ENCODE measurements at places on chromosomes 2 and 18.

- no peak for DNase-seq
Measured at GRCh38 chr2:237939251-237939650, 27.6 kb upstream of the UBE2F start.

GRCh38 chr2:10444463-10444862 lies 3.7 kb downstream of the ODC1 start:
- DNase-seq = no peak

- DNase-seq = no peak
Measured at GRCh38 chr2:131153529-131153928, 48.4 kb downstream of the PLEKHB2 start.

GRCh38 chr2:16224298-16225045 lies 284.1 kb downstream of the MYCN start:
- DNase-seq = no peak

GRCh38 chr2:105409717-105410116 lies 10.9 kb upstream of the FHL2 start:
- no peak for DNase-seq

DNA sequence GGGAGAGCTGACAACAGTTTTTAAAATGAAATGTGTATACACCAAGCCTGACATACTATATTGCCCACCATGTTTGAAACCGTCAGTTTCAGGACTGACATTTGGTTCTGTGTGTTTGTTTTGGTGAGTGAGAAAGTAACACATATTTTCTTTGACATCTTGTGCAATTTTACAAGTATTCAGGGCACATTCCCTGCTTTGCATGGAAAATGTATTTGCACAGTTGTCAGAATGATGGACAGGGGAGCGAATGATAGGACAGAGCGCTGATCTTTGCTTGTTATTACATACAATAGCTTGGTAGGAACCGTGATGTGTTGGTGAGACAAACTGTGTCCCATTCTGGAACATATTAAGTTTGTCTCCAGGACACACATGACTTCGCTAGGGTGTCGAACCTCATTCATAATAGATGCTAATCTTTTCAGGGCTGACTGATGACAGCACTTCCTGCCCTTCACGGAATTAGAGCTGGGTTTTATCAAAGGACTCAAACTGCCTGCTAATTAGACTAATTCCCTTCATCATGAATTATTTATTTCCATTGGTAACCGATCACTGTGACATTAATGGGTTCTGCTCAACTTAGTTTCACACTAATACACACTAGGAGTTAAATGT lies 158.5 kb downstream of the CDCA7 start:
- no peak for DNase-seq

GRCh38 chr2:148965623-148966437 lies 72.7 kb upstream of the LYPD6B start:
- DNase-seq = no peak

- DNase-seq = no peak
Measured at GRCh38 chr2:119744335-119744939, 15.3 kb upstream of the PTPN4 start.

DNA sequence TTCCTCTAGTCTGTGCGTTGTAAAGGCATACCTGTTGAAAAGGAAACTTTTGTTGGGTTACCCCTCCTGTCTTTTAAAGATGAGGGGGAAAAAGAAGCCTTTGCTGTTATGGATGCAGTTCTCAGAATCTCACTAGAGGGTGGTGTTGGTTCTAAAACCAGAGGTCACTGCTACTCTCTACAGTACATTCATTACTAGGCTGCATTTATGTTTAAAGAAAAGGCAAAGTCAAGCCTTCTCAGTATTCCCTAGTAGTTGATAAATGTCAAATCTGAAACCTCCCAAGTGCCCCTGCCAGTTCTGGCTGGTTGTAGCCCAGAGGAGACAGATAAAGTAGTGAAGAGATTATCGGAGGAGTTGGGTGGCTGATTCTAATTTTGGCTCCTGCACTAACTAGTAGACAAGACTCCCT lies 1.4 kb upstream of the PLCL1 start:
- peak; percentile 69 for DNase-seq

DNA sequence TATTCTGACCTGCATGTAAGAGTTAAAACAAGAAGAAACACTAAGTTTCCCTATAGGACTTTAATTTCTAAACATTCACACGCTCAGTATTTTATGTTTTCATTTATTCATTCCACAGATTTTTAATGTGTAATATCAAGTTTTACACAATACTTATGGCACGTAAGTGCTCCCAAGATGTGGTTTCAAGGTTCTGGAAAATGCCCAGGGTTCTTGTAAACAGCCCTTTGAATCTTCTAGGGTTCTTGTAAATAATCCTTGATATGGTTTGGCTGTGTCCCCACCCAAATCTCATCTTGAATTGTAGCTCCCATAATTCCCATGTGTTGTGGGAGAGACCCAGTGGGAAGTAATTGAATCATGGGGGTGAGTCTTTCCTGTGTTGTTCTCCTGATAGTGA lies 383.0 kb downstream of the TXNL1 start:
- no peak for DNase-seq

- DNase-seq = no peak
Measured at GRCh38 chr2:96601382-96602292, 36.5 kb downstream of the KANSL3 start.

GRCh38 chr2:178846458-178846802 lies 39.2 kb upstream of the TTN start:
- DNase-seq = no peak

DNA sequence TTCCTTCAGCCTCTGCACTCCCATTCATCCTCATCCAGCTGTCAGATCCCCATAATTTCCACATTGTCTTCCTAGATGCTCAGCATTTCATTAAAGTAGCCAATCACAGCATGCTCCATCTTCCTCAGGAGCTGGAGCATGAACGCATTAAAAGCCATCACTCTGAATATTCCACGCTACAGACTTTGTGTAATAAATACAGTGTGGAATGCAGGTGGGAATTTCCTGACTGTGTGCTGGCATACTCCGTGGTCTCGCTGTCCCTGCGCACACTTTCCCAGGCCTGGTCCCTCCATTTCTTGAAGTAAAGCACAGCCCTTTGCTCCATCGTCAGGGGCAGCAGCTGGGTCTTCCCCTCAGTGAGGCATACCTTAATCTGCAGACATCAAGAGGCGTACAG lies 123.7 kb upstream of the NCK2 start:
- no peak for DNase-seq

- no peak for DNase-seq
Measured at GRCh38 chr2:43402452-43402937, 176.1 kb upstream of the ZFP36L2 start.

- DNase-seq = no peak
Measured at GRCh38 chr2:217054791-217055190, 194.9 kb upstream of the TNP1 start.

GRCh38 chr2:191401287-191401686 lies 156.1 kb downstream of the MYO1B start:
- no peak for DNase-seq

DNA sequence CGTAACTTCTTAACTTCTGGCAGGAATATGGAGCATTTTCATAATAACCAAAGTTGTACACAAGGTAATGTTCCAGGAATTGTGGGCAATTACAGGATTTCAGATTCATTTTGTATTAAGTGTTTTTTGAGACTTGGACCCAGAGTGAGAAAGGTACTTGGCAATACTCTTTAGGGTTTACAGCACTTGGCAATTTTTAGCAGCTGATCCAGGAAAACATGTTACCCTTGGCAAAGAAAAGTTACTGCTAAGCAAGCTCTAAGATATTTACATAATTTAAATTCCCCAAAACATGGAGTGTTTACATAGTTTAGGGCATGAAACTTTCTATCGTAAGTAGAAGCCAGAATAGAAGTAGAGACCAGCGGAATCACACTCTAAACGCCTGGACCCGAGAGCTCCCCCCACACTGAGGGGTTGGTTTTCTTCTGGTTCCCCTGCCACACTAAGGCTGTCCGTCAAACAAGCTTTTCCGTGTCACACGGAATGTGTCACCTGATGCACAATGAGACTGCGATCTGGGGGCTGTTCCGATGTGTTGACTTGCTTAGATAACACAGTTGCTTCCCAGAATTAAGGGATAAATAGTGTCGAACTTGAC lies 177.1 kb downstream of the PTGR3 start:
- DNase-seq = no peak

DNA sequence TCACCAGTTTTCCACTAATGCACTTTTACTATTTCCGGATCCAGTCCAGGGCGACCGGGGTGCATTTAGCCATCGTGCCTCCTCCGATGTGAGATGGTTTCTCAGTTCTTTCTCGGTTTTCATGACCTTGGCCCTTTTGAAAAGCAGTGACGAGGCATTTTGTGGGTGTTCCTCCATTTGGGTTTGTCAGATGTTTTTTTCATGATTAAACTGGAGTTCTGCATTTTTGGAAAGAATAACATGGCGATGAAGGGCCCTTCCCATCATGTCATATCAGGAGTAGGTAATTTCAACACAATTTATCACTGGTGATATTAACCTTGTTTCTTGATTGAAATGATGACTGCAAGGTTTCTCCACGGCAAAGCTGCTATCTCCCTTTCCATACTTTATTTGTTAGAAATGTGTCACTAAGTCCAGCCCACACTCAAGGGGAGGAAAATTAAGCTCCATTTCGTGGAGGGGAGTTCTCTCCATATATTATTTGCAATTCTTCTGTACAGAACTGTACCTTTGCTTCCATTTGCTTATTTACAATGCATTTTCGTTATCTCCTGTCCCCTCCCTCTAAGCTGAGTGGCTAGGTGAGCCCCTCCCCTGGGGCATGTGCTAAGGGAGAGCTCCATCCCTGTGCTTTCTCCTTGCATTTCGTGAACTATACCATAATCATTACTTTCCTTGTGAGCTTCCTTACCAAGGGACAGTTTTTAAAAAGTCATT lies 8.9 kb upstream of the KLF11 start:
- DNase-seq = no peak

DNA sequence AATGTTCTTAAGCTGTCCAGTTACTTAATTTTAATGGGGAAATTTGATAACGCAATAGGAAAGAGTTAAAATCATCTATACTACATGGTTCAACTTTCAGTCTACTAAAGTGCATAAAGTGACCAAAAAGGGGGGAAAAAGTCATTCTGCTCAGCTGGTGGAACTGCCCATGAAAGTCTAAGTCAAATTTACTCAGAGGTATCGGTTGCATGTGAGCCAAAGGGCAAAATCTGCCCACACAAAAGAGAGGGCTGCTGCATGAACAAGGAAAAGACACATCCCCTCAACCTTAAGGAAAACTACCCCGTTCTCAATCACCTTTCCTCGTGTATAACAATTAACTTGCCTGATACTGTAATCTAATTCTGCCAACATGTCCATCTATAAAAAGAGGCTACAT lies 126.1 kb downstream of the TCF4 start:
- DNase-seq = no peak

DNA sequence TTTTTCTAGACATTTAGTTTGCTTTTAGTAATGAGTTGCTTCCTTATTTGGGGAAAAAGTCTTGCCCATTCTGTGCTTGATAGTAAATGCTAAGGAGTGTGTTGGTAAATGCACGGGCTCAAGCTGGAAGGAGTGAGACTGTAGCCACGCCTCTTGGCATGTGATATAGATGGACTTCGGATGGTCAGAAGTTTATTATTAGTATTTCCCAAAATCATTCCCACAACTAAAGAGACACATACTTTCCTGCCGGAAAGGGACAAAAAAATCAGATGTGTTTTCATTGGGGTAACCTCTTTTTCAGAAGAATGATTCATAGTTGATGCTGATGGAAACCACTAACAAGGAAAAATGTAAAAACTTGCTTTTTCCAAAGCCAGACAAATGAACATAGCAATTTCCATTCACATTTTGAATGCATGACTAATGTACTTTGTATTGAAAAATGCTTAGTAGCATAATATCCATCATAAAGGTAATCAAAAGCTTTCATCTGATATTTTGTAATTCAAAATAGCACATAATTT lies 133.2 kb downstream of the ZNF532 start:
- DNase-seq = no peak

DNA sequence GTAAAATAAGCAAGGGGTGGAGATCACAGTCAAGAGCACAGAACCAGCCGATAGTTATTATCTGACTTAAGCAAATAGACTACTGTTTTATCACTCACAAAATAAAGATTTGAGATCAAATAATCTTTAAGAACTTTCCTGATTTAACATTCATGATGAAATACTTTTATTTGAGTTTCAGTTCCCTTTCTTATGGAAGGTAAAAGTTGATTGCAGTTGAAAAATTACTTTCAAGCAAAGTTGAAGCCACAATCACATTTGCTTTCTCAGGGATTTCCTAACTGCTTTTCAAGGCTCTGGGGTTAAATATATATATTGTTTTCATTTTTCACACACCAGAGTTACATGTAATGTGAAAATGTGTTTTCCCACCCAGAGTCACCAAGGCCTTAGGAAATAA lies 599.5 kb downstream of the KCNJ3 start:
- no peak for DNase-seq

- no peak for DNase-seq
Measured at GRCh38 chr2:157415591-157416101, 28.2 kb downstream of the CYTIP start.

DNA sequence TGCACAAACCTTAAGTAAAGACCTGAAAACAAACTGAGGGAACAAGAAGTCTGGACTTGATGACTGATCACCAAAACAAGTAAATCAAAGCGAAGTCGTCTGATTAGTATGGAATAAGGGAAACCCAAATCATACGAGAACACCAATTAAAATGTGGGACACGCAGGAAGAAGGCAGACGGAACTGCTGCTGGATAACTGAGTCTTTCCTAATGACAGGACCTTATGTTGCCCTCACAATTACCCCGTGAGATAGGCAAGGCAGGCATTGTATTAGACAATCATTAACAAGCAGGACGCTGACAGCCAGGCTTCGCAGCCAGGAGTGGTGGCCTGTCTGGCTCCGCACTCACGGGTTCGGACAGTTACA lies 614 bp upstream of the COQ10B start:
- DNase-seq = no peak

DNA sequence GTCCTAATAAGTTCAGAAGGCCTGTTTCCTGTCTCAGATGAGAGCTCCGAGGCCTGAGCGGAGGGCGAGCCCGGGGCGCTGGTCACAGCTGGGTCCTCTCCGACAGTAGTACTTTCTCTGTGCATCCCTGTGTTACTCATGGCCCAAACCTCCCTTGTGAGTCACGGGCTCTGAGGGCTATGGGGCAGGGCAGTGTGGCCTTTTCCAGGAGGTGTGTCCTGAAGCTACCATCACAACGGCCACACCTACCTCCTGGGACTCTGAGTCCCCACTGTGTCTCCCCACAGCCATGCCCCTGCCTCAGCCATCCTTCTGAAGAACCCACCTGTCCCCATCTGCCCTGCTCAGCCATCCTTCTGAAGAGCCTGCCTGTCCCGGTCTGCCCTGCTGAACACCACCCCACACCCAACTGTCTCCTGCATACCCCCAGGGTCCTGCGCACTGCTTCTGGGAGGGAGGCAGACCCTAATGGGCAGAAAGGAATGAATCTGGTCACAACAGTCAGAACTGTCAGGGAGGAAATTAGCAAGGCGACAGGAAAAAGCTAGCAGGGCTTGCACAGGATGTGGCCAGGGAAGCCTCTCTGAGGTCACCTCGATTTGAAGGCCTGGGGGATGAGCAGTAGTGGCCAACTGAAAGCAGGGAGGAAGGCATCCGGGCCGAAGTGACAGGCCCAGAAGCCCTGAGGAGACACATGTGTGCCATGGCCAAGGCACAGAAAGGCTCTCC lies 145.4 kb upstream of the RIOK3 start:
- DNase-seq = peak; percentile 24

- no peak for DNase-seq
Measured at GRCh38 chr2:25035537-25036220, 6.2 kb upstream of the EFR3B start.

GRCh38 chr2:205714058-205714776 lies 31.9 kb downstream of the NRP2 start:
- peak; percentile 1 for DNase-seq

GRCh38 chr2:10226038-10226724 lies 76.5 kb upstream of the HPCAL1 start:
- DNase-seq = no peak

GRCh38 chr2:206863196-206863595 lies 76.1 kb upstream of the CPO start:
- no peak for DNase-seq

Measured in CD4-positive, alpha-beta T cell treated with Interleukin-10 for 1 hour (primary cell).